ENCODE measurements at places on chromosomes 6 and 20. TPM values are rescaled to one million over a fixed set of nuclear protein-coding genes. Genes with fewer than 3 reads are reported as not detected.

Gene KHDC1L
- not detected for total RNA-seq

Gene SLC2A10
- total RNA-seq = not detected

Gene CFAP61
- 1.4 TPM for total RNA-seq

Gene CST8
- total RNA-seq = not detected

Gene KCNK17
- total RNA-seq = not detected

Gene RGS17
- 2.5 TPM for total RNA-seq

Gene SLC29A1
- total RNA-seq = 6.8 TPM

Gene ZBTB12
- total RNA-seq = 4.0 TPM
